ENCODE measurements at places on chromosomes 11 and 22. TPM values are rescaled to one million over a fixed set of nuclear protein-coding genes. Genes with fewer than 3 reads are reported as not detected.

Gene OR5A1
- total RNA-seq = not detected

Gene RNF121
- 13.2 TPM for total RNA-seq

Gene GGT5
- 18.2 TPM for total RNA-seq

Gene CBLIF
- not detected for total RNA-seq

Gene RHOD
- 87.1 TPM for total RNA-seq

Gene P2RX6
- total RNA-seq = 0.12 TPM

Gene DLG2
- total RNA-seq = 50.9 TPM

Gene NXPE4
- total RNA-seq = not detected

Gene DCDC1
- 0.05 TPM for total RNA-seq

Data from lower leg skin (tissue), 4 donors.